ENCODE measurements at places on chromosomes 11 and 22.
A peak's percentile ranks its signal among the peaks of the same experiment; 100 is the strongest.

DNA sequence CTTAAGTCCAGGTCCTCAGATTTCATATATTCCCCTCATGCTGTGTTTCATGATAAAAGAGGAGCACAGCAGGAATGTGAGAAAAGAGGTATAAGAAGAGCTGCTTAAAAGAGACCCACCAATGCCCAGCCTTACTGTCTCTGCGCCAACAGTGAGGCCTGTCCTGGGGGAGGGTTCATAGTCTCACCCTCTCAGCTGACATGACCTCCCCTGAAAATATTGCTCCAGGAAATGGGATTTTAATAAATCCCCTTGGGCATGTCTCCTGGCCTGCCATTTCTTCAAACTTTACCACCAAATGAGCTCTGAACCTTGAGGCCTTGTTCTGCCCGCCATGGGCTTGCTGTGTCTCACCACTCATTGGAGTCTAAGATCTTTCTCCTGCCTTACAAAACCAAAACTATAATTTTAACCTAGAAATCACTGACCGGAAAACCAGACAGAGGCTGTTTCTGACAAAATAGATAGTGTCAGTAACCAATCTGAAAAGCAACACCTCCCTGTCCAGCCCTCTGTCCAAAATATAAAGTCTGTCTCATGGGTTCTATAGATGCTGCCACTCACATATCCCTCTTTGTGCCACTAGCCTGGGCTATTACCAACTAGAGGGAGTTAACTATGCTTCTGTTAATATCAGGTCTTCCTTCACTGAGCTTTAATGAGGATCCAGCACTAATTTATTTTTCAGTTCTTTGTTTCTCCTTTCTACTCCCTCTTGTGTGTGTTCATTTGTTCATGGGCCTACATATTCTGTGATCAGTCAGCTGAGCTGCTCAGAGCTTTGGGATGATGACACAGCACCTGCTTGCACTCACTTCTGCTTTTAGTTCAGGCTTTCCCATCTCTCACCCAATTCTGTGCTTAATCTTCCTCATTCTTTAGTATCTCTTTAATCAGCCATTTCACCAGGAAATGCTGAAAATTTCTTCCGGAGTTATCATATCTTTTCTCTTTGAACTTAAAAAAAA, at the start of gene OR2AG2:
TSS of gene OR2AG2 (minus strand) at position 51 of the 968 bp plus-strand sequence. CDS start 3,019 bp downstream, outside the sequence.
- no peak for DNase-seq

DNA sequence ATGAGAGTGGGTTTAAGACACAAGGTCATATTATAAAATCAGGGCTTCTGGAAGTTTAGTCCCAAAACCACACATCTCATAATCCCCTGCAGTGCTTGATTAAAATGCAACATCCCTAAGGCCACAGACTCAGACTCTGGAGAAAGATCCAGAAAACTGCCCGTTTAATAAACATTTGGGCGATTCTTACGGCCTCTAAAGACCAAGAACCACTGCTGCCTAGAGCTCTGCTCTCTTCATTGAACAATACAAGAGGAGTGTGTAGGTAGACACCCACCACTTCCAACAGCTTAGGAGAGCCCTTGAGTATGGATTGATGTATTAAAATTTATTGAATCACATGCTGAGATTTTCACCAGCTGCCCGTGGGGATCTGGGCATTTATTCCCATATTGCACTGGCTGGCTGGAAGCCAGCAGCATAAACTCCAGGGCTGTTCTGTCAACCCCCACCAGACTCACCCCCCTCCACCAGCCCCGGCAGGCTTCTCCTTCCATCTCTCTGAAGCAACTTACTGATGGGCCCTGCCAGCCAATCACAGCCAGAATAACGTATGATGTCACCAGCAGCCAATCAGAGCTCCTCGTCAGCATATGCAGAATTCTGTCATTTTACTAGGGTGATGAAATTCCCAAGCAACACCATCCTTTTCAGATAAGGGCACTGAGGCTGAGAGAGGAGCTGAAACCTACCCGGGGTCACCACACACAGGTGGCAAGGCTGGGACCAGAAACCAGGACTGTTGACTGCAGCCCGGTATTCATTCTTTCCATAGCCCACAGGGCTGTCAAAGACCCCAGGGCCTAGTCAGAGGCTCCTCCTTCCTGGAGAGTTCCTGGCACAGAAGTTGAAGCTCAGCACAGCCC, 749 bp upstream of the BEST1 start:
- DNase-seq: no peak

GRCh38 chr22:49299821-49300231, 527.8 kb downstream of the BRD1 start:
- DNase-seq: no peak

DNA sequence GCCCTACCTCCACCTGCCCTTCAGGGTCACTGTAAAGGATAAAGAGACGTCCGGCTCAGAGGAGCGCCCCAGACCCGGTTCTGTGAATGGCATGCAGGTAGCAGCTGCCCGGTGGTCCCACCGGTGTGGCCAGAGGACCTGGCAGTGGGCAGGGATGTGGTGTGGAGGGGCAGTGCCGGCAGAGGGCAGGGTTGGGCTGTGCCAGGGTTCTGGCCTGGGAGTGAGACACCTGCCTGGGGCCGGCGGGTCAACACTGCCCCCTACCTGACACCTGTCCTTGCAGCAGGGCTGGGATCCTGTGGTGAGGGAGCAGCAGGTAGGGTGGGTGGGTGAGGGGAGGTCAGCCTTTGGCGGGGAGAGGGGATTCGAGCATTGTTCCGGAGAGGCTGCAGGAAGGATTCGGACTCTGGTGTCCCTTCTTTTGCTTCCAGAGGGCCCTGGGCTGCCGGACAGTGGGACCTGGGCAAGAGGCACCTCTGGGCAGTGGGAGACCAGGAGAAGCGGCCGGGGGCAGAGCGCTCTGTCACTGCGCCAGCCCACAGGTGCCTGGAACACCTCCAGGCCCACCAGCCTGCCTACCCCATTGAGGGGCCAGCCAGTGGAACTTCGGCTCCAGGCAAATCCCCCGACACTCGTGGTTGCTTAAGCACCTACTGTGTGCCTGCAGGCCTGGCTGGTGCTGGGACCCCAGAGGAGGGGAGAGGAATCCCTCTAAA, 1.6 kb upstream of the PHLDA2 start:
- DNase-seq: peak; percentile 30

- no peak for DNase-seq
Measured at GRCh38 chr11:102603576-102603975, 21.6 kb downstream of the MMP20 start.

- no peak for DNase-seq
Measured at GRCh38 chr11:124982043-124982442, 28.0 kb downstream of the CCDC15 start.

GRCh38 chr11:47413908-47414684, 5.7 kb downstream of the SLC39A13 start:
- DNase-seq: no peak

DNA sequence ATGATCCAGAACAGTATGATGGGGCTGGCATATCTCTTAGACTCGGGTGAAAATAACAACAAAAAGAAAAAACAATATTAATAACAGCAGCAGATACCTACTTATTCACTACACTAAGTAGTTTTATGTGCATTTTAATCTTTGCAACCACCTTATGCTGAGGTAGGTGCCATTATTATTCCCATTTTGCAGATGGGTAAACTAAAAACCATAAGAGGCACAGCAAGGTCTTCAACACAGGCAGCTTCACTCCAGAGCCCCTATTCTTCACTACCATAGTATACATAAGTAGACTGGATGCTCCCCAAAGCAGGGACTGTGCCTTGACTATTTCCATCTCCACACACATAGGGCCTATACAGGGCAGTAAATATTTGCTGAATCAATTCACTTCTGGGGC, 41.0 kb downstream of the CLPB start:
- DNase-seq: no peak
